Iris pigment epithelial cell (primary cell): ENCODE measurements at places on chromosomes 2 and 18.

- DNase-seq, result no peak
These were observed 435.4 kb downstream of the SETBP1 start for GRCh38 chr18:45116116-45116515.

DNA sequence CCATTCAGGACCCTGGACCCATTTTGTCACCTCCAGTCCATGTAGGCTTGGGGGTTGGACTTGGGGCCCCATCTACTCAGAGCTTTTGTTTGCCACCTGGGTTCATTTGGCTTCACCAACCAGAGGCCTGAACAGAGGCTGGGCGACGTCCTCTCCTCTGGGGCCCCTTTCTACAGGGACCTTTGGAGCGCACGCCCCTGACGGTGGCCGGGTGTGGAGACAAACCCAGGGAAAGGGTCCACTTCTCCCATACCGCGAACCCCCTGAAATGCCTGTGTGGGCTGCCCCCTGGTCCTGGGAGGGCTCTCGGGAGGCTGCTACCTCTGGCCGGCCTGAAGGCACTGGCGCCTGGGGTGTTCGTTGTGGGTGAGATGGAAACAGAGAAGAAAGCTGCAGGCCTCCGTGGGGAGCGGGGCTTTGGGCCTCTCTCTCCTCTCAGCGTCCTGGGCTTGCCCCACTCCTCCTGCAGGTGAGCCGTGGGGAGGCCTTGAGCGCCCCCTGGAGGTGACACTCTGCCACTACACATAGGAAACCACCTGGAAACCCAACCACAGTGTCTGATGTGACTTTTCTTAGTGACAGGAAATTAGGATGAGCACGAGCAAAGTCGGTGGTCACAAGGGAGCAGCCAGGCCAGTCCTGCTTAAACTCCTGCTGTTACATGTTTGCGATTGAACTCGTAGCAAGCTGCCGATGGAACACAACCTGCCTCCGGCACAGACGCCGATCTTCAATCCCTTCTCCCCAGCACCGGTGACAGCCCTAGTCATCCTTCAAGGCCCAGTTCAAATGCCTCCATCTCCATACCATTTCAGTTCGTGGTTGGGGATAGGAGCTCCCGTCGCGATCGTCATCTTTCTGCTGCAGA lies 12.0 kb upstream of the NTSR2 start:
- no peak for DNase-seq

GRCh38 chr2:161905389-161906046 lies 168.5 kb downstream of the DPP4 start:
- DNase-seq, result peak; percentile 25

DNA sequence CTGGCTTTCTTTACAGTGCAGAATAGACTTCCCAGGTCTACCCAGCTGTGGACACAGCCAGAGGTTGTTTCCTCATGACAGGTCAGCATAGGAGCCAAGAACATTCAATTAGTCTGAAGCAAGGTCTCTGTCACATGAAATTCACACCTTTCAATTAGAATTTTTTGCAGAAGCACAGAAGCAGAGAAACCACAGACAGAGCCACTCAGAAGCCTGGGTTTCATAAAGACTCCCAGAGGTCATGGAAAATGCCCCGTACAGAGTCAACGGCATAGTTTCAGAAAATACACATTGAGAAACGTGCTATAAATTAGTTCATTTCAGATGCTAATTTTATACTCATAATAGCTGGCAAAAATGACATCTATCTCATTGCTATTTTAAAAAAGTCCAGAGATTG lies 87.0 kb upstream of the TMEM200C start:
- no peak for DNase-seq

DNA sequence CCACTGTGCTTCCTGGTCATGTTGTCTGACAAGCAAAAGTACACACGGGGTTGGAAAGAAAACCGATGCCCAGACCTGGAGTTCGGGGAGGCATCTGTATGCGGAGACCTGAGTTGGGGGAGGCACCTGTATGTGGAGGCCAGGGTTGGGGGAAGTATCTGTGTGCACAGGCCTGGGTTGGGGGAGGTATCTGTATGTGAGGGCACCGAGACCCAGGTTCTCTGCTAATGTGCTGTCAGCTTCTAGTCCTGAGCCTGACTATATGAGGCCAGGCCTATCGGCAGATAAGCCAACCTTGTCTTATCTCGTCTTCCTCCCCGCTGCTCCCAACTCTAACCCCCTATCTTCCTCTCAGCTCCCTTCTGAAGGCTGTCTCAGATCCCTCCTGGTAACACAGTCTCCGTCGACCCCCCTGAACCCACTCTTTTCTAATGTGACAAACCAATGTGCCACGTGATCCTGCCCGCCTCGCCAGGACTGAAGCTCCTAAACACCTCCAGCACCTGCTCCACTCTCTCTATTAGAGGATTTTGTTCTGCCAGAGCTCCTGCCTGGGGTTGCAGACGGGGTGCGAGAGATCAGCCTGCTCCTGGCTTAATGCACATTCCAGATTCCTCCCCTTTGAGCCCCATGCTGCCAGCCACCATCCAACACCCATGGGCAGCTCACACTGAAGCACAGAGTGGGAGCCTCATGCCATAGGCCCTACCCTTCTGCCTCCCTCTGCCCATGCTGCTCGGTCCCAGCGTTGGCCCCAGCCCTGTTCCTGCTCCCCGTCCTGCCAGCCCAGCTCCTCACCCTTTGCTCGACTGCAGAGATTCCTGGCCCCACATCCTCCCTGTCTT lies 188.4 kb downstream of the SH3BP4 start:
- no peak for DNase-seq

GRCh38 chr18:11751341-11752115 lies 62.5 kb downstream of the GNAL start:
- no peak for DNase-seq

- DNase-seq, result no peak
These were observed 303.6 kb downstream of the SLC8A1 start for GRCh38 chr2:40148334-40148733.

- no peak for DNase-seq
These were observed 941.9 kb downstream of the SLC4A3 start for GRCh38 chr2:220569112-220569897.

- DNase-seq, result no peak
These were observed 222.9 kb downstream of the ZBTB7C start for GRCh38 chr18:48186131-48186766.

- no peak for DNase-seq
These were observed 180.5 kb downstream of the VWC2L start for GRCh38 chr2:214591366-214591765.

DNA sequence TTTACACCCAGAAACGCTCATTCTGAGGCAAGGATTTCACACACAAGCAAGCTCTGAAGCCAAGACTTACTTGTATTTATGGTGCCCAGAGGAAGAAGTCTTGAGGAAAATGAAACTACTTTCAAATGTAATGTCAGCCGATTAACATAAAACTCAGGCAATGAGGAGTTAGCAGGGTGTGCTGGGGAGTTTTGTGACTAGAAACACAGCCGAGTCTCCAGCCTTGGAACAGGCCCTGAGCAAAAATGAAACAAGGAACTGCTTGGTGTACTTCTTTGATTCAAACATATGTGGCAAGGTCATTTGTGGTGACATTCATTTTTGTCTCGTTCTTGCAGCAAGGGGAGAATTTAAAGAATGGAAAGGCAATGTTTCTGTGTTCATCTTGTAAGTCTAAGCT lies 4.5 kb downstream of the DYTN start:
- no peak for DNase-seq

DNA sequence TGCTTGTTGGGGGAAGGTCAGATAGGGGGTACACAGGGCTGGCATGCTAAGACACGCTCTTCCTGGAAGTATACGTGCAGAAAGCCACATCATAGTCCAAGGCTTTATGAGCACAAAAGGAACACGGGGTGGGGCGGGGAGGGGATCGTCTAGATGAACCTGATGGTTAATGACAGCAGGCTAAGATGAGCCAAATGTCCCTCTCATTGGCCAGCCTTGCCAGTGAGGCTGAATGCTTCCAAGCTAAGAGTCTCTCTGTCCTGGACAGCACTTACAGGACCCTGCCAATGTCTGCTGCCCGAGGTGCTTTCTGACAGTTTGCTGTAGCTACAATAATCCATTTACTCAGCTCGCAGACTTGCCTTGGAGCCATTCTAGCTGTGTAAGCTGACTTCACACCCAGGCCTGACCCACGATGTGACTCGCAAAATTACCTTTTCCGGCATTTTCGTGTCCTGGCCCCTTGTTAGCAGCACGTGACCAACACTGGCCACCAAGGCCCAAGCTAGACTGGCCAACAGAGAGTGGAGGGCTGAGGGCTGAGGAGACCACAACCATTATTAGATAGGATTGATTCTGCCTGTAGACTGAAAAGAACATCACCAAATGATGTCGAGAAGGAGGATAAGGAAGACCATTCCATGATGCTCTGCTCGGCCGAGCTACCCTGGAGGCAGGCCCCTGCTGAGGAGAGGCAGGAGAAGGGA lies 84.2 kb downstream of the MALT1 start:
- DNase-seq, result no peak

- DNase-seq, result no peak
These were observed 26.8 kb upstream of the E2F6 start for GRCh38 chr2:11492720-11493119.

DNA sequence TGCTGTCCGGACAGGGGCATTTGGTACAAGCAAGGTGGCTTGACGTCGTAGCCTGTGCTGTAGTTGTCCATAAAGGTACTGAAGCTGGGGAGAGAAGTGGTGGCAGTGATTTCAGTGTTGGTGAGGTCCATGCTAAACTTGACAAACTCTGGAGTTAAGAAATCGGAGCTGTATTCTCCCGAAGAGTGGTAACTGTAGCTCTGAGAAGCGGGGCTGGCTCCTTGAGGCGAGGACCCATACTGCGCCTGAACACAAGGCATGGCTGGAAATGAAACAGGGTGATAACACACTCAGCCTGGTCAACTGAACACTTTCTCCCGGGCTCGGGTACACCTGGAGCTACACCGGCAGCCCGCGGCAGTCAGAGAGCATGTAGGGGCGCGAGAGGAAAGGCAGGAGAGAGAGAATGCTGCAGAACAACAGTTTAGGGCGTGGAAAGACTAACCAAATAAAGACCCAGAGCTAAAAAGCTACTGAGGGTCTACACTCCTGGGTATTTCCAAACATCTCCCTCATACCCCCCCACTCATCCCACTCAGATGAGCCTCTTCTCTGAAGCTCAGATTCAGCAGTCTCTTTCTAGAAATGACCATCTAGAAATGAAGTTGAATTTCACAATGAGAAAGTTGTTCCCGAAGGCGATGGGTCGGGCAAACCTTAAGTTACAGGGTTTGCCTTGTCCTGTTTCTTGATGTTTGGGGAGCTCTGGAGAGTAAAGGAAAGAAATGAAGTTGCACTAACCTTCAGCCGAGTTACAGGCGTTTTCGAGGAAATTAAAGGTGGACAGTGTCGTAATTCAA lies 2.4 kb downstream of the NR4A2 start:
- DNase-seq, result no peak
